Nephron progenitor cell (in vitro differentiated cells): ENCODE measurements at places on chromosomes 3 and 15.

- DNase-seq: no peak
Measured at GRCh38 chr3:140953028-140953960, 11.7 kb downstream of the SLC25A36 start.

DNA sequence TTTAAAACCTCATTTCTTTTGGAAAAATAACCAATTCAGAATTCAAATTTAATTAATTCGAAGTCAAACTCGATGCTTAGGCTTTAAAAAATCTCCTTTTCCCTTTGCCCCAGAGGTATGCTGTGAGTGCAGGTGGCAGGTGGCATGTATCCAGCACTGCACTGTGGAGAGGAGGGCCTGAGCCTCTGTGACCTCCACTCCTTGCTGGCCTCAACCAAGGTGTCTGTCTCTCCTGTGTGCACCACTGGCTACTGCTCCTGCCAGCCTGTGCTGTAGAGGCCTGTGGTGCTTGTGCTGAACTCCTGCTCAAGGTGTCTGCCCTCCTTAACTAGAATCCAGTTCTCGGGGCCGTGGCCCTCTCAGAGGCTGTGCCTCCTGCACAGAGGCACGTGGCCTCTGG lies 56.2 kb upstream of the NEDD4 start:
- no peak for DNase-seq

GRCh38 chr3:31250116-31250777 lies 282.5 kb upstream of the STT3B start:
- no peak for DNase-seq

DNA sequence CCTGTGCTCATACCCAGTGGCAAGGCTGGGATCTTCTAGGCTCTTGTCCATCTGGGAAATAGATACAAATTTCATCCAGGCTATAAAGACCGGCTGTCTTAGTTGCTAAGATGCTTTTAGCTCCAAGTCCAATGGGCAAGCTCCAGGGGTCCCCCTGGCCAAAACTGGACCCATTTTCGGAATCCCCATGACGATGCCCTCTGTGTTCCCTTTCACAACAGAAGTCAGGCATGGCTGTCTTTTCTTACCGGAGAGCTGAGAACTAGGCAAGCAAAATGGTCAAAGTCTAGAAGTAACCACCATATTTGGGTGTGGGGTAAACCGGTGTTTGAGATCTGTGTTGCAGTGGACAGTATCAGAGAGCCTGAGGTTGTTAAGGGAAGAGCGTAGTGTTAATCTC lies 1.0 kb downstream of the GLYCTK start:
- no peak for DNase-seq

DNA sequence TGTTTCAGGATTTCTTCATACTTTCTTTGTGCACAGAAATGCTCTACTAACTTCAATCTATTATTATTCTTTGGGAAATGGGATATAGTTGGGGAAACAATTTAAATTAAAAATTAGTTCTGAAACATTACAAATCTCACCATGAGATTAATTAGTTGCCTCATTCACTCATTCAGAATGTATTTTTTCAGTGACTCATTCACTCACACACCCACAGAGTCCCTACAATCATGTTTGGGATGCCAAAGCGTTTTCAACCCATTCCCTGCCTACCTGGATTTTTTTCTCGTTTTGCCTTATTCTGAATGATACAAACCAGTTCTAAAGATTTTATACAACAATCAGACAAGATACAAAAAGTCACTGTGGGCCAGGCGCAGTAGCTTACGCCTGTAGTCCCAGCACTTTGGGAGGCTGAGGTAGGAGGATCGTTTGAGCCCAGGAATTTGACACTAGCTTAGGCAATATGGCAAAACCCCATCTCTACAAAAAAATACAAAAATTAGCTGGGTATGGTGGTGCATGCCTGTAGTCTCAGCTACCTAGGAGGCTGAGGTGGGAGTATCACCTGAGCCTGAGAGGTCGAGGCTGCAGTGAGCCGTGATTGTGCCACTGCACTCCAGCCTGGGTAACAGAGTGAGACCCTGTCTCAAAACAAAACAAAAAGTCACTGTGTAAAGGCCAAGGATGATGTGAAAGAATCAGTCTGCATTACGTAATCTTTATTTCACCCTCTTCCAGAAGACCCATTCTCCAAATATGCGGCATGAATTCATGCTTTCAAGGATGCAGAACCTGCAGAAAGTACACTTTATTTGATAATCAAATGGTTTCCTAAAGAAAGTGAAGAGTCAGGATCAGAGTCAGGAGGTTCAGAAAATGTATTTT lies 34.8 kb upstream of the ARHGEF3 start:
- DNase-seq: no peak

GRCh38 chr3:65285956-65286355 lies 598.2 kb upstream of the ADAMTS9 start:
- DNase-seq: no peak

DNA sequence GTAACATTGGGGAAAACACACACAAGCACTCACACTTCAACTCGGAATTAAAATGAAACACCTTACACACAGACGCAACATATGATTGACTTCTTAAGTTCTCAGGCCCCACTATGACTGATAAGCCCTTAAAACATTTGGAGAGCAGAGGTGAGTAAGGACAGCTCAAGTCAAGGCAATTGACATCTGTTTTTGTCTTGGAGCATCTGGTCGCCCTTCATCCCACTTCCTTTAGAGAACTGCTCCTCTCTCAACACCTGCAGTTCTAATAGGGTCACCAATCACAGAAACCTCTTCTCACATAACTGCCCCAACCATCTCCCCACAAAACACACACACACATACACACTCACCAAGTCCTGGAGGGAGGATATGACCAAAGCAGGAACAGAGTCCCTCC lies 43.4 kb downstream of the ERC2 start:
- DNase-seq: no peak

- no peak for DNase-seq
Measured at GRCh38 chr3:147701195-147701594, 292.0 kb downstream of the ZIC1 start.

DNA sequence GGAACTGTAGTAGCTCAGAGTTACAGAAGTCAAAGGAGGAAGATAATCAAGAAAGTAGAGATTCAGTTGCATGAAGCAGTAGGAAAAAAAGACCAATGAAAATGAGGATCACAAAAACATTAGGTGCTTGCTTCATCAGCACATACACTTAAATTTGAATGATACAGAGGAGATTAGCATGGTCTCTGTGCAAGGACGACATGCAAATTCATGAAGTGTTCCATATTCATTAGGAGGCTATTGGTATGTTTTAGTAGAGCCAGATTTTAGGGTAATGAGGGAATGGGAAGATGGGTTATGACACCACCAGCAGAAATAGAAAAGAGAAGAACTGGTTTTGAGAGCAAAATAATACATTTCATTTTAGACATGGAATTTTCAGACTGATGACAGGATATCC lies 21.0 kb upstream of the TTC14 start:
- no peak for DNase-seq

DNA sequence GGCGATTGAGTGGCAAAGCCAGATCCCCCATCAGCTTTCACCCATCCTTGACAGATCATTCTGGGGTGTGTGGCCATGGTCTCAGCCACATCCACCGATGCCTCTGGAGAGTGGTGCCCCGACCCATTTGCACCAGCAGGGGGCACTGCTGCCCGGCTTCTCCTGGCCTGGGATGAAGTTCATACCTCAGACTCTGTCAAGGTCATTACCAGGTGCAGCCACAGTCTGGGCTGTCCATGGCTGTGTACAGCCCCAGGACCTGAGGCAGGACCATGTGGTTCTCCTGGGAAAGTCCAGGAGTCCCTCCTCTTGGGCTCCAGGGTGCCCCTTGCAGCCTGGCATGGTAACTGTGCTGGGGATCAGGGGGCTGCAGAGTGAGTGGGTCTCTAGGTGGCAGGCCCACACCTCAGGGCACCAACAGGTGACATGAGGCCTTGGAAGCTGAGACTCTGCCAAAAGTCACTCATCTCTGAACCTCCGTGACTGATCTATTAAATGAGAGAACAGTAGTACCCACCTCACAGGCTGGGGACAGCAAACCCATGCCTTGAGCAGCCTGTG lies 67.2 kb downstream of the CACNA2D2 start:
- peak; percentile 88 for DNase-seq

DNA sequence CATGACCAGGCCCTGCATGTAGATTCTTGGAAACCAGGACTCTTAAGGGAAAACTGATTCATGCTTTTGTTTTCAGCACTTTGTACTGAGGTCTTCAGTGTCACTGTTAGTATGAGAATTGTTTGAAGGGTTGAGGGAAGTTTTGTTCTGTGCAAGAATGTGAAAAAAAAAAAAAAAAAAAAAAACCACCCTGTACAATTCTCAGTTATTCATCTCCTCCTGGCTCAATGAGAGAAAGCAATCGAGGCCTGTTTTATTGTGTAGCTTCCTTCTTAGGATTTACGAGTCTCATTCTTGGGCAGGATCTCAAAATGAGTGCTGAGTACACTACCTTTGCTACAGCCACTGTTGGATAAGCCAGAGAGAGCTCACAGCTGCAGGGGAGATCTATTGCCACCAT lies 469.5 kb downstream of the CNTN4 start:
- DNase-seq: no peak

DNA sequence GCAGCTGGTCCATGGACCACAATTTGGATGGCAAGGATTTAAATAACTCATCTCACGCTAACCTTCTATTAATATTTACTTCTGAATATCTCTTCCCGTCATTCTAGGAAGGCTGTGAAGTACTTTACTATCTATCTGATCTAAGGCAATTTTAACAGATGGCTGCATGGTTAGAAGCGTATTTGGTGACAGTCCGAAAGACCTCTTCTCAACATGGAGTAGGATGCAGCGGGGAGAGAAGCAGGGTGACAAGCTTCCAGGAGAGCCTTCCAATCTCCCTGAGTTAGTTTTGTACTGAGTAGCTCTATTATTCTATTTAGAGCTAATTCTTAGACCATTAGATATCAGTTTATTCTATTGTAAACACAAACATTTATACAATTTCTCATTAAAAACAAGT lies 309.4 kb downstream of the PLCL2 start:
- no peak for DNase-seq

DNA sequence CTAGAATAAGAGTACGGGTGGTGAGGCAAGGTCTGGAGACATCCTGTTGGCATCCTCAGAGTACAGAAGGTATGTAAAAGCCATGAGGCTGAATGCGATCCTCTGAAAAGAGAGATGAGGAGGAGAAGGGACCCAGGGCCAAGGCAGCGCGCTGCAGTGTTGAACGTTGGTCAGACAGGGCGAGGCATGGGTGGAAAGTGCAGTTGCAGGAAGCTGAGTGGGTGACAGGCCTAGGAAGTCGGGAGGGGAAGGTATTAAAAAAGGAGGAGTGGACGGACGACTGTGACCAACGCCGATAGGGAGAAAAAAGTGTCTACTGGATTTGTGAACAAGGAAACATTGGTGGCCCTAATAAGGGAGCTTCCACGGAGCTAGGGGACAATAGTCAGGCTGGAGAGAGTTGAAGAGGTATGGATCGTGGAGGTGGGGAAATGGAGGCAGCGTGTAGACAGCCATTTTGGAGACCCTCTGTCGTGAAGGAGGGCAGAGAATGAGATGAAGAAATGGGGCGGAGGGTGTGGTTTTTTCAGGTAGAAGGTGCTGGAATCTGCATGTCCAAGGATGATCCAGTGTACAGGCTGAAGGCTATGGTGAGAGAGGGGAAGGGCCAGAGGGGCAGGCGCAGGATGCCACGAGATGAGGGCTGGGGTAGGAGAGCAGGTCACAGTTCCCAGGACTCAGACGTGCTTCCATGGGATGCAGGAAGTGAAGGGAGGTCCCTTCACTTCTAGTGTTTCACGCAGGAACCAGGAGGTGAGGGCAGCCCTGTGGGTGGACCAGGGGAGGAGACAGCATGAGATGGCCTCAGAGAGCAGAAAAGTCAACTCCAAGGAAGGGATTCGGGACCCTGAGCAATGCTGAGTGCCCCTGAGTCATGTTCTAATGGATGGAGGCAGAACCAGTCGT lies 115.9 kb downstream of the ASB7 start:
- no peak for DNase-seq

DNA sequence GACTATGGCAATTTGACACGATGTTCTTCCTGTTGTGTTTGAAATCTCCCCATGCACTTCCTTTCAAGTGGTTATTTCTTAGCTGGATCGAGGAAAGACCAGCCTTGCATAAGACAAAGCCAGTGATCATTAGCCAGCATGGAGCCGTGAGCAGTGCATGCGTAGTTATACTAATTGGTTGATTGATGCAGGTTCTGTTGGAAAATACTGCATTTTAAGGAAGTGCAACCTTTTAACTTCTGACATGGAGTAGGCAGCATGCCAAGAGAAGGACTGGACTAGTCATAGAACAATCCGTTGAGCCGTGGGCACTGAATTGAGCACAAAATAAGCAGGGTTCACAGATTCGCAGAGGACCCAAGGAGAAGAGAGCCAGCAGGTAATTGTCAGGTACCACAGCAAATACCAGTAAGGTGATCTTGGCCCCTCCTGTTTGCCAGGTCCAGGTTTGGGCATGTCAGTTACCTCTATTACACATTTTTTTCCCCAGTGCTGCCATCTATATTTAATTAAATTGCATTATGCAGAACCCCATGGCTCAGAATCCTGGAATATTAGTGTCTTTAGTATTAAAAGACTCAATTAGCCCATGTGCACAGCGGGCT lies 29.0 kb upstream of the BCL6 start:
- no peak for DNase-seq

DNA sequence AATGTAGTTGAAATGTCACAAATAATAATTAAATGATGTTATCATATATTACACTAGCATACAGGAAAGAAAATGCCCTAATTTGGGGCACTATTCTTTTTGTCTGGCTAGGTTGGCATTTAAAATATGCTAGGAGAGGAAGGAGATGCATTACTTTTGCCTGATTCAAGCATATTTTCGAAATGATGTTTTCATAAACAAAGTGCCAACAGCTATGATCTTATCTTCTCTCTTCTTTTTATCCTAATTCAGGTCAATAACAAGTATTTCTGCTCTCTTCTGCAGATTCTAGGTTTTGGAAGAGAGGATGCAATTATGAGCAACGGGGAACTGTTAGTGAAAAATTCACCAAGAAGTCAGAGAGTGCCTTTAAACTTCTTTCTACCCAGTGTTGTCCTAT lies 55.8 kb upstream of the NR2F2 start:
- DNase-seq: no peak

- DNase-seq: no peak
Measured at GRCh38 chr3:48565591-48566400, 2.2 kb upstream of the UCN2 start.
